ENCODE measurements at places on chromosomes 7 and 10.

DNA sequence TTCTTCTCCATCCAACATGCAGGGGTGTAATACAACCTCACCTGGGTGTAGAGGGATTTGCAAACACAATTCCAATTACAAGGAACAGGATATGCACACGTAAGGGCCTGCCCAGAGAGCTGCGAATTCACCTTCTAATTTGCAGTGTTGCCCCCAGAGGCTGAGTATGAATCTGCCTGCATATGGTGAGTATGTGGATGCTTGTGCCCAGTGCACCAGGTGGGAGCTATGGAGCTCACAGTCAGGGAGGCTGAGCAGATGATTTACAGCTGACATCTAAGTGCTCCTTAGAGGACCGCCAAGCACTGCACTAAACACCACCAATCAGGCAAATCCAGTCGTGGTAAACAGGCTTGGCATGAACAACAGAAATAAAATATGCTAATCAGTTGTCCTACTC is 132.0 kb downstream of the RELN start:
- no peak for DNase-seq

- no peak for DNase-seq
Measured at GRCh38 chr7:112266595-112267270, 60.2 kb downstream of the ZNF277 start.

GRCh38 chr7:74280985-74281384 is 8.2 kb upstream of the CLIP2 start:
- DNase-seq: no peak

GRCh38 chr7:30543813-30544525 is 39.3 kb upstream of the GGCT start:
- DNase-seq: no peak

- DNase-seq: no peak
Measured at GRCh38 chr7:136685501-136686173, 182.8 kb upstream of the CHRM2 start.

DNA sequence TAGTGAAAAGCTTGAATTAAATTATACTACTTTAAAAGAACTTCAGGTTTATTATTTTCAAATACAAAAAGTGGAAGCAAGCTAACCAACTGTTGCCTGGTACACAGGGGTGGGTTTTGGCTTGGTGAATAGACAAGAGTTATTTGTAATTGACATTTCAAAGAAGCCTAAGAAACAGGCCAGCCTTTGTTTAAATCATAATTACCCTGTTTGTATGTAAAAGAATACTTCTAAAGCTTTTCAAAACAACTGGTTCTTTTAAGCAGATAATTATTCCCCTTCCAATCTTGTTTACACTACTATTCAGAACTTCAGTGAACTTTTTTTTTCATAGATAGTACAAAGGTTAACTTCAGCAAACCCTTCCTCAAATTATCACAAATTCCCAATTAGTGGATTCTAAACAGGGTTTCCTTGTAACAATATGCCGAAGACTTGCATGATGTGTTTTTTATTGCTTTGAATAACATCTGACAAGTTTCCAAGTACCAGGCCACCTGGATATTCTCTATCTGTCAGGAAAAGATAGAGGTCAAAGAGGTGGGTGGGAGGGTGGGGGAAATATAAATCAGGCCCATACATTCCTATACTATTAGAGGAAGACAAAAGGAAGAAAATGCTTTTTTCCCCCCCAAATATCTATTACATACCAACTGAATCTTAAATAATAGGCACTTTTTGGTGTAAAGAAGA is 20.4 kb downstream of the SSMEM1 start:
- no peak for DNase-seq

GRCh38 chr10:47176903-47177868 is 122.8 kb upstream of the GDF10 start:
- no peak for DNase-seq

- DNase-seq: no peak
Measured at GRCh38 chr7:7803715-7804178, 85.3 kb upstream of the RPA3 start.

DNA sequence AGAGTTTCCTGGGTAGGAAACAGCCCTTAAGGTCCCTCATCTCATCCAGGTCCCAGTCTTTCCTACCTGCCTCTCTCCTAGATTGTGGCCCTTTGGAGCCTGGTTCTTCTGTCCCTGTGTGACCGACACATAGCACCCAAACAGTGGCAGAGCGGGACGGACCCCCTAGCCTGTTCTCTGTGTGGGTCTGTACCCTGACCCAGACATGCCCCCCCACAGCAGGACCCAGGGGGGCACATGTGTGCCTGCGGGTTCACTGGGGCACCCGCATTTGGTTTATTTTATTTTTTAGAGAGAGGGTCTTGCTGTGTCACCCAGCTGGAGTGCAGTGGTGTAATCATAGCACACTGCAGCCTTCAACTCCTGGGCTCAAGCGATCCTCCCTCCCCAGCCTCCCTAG is 11.5 kb downstream of the LIMK1 start:
- DNase-seq: no peak

DNA sequence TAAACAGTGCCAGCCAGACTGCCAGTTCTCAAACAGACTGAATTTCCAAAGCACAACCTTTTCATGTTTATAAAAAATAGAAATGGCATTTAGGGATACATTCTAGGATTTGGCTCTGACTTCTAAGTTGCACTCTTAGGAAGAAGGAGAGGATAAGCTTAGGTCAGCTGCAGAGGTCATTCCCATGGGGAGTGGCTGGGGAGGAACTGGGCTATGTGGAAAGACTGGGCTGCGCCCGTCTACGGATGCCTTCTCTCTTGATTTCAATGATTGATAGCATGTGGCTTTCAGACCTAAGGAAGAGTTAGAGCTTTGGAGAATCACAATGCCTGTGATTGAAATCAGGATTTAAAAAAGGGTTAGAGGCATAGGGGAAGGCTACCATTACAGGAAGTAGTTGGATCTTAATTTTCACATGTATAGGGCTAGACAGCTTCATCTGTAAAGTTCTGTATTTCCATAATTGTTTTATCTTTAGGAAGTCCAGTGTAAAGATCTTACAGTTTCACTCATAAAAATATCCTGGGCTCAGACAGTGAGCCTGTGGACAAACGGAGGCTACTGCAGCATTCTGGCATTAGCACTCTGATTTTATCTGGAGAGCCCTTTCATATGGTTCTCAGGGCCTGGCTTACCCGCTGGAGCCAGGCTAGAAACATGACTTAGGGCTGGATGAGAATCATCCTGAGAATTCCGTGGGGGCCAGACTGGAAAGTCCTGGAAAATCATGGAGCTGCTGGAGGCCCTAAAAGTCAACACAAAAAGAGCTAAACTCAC is 29.5 kb downstream of the NUDT5 start:
- no peak for DNase-seq

GRCh38 chr10:84158550-84158949 is 15.1 kb upstream of the GPR15LG start:
- no peak for DNase-seq

DNA sequence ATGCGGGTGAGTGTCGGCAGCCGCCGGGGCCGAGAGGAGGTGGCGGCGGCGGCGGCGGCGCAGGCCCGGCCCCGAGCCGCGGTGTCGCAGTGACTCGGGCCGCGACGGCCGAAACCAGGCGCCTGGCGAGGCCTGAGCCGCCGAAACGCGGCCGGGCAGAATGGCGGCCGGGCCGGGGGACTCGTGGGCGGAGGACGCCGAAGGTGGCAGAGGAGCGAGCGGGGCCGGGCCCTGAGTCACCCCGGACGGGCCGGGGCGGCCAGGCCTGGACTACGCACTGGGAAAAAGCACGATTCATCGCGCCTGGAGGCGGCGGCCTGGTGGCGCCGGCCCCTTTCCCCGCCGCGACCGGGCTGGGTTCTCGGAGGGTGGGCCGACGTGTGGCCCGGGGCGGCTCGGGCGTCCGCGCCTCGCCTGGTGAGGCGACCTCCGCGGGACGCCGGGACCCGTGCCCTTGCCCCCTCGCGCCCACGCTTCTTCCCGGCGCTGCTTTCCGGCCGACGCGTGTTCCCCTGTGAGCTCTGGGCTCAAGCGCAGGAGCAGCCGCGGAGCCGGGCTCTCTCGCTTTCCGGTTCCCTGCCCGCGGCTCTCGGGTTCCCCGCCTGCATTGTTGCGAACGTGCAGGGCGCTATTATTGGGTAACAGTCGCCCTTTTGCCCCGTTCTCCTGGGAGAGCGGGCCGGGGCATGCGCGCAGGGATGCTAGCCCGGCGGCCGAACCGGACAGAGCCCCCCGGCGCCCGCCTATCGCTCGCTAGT is 500 bp downstream of the CUL1 start:
- DNase-seq: peak; percentile 12

DNA sequence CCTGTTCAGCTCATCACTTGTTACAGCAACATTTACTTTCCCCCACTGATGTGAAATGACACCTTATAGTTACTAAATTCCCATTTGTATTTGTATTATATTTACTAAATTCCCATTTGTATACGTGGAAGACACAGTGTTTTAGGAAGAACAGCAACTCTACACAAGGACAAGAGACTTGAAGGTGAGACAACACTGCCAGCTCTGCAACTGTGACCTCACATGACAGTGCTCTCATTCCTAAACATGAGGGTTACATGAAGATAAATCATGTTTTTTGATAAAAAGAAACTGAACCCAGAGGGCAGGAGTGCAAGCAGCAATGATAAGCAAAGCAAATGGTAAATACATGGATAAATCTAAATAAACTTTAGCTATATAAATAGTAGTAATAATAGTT is 60.3 kb downstream of the ATAD1 start:
- DNase-seq: no peak

- DNase-seq: no peak
Measured at GRCh38 chr10:15744217-15744865, 24.6 kb upstream of the ITGA8 start.

DNA sequence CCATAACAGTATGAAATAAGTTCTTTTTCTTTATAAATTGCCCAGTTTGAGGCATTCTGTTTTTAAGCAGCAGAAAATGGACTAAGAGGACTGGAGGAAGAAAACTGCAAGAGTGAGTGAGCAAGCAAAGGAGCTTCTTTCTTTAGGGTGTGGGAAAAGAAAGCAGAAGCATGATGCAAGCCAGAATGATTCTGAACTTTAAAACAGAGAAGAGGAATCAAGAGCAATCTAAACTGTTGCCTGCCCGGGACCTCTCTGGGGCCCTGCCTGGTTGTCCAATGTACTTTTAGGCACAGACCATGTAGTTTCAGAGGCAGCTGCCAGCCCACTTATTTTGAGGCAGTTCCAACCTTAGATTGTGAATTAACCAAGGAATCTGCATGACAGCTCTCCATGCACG is 186.3 kb downstream of the PLPP4 start:
- no peak for DNase-seq

- no peak for DNase-seq
Measured at GRCh38 chr7:14286036-14286435, 296.6 kb upstream of the ETV1 start.

- no peak for DNase-seq
Measured at GRCh38 chr10:60517805-60518204, 128.1 kb upstream of the ANK3 start.

DNA sequence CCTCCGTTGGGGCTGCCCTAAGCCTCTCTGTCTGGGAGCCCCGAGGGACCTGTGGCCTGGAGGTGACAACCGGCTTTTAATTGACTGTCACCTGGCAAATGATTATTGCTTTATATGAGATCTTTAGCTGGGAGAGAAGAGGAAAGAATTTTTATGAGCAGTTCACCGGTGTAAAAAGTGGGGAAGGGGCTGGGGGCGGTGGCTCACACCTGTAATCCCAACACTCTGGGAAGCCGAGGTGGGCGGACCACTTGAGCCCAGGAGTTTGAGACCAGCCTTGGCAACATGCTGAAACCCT is 2.6 kb upstream of the COX19 start:
- DNase-seq: no peak

- no peak for DNase-seq
Measured at GRCh38 chr7:121202834-121203233, 126.0 kb upstream of the WNT16 start.

- no peak for DNase-seq
Measured at GRCh38 chr7:133739817-133740216, 387.3 kb upstream of the LRGUK start.

GRCh38 chr10:32217216-32217615 is 129.7 kb downstream of the EPC1 start:
- DNase-seq: no peak

DNA sequence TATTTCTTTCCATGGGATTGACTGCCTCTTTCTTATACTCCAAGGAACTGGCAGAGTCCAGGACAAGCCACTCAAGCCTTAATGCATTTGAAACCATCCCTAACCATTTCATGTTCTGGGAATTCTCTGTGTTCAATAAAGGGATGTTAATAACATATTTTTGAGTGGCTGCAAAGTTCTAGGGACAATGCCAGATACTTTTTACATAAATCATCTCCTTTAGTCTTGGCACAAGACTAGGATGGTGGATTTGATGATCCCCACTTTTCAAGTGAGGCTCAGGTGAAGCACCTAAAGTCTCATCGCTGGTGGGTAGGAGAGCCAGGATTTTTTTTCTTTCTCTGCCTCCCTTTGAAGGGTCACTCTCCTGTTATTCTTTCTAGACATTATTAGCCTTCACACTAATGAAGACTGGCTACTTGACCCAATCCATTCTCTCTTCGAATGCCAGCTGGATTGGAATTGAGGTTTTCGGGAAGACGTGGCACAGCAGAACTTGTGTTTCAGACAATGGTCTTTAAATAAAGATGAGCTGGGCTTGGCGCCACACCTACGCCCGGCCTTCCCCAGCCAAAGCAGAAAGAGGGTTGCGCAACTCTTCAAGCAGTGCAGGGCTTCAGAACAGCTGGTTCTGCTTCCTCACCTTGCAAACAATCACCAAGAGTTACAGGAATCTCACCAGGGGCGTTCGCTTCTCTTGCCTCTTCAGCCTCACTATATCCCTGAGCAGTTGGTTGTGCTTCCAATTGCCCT is 73.8 kb upstream of the BMPER start:
- no peak for DNase-seq

GRCh38 chr10:14740684-14741247 is 33.9 kb downstream of the FAM107B start:
- DNase-seq: no peak

DNA sequence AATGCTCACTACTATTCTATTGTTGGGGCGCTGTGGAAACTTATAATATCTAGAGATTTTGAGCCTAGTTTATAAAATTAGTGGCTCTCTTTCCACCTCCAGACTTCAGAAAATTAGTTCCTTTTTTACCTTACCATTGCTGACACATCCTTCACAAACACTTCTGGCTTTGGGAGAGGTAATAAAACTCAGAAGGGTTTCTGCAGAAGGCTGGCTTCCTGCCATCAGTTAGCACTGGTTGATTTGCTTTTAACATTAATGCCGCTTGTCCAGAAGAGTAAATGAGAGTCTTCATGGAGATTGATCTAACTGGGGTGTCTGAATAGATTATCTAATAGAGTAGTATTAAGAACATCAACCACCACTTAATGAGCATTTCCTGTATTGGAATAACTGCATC is 20.3 kb downstream of the ACSM6 start:
- no peak for DNase-seq

Measured in activated gamma-delta T cell treated with anti-CD3 and anti-CD28 coated beads, Interleukin-2, amount 50 U/mL, for 16 hours (primary cell).